ENCODE measurements at places on chromosomes 4 and X. TPM values are rescaled to one million over a fixed set of nuclear protein-coding genes. Genes with fewer than 3 reads are reported as not detected.

RAP1GDS1 gene
- 58.4 TPM for total RNA-seq

CBR4 gene
- total RNA-seq: 19.7 TPM

LINC00632 gene
- total RNA-seq: 1.8 TPM

MAGED4 gene
- 1.2 TPM for total RNA-seq

XK gene
- total RNA-seq: not detected

PDGFRA gene
- total RNA-seq: not detected

CENPI gene
- total RNA-seq: 22.3 TPM

IGFBP7 gene
- not detected for total RNA-seq

RHOXF2B gene
- not detected for total RNA-seq

SLC6A14 gene
- total RNA-seq: not detected

PABPC5 gene
- total RNA-seq: not detected

HOPX gene
- 124 TPM for total RNA-seq

MAP3K15 gene
- total RNA-seq: 0.69 TPM

CSTF2 gene
- 41.3 TPM for total RNA-seq

CFAP99 gene
- total RNA-seq: not detected

EGFL6 gene
- 0.64 TPM for total RNA-seq

TBC1D9 gene
- 0.05 TPM for total RNA-seq

TMPRSS11D gene
- not detected for total RNA-seq

TLR10 gene
- total RNA-seq: not detected

SMAD1 gene
- 2.9 TPM for total RNA-seq

SHISA3 gene
- total RNA-seq: 0.27 TPM

WNK3 gene
- total RNA-seq: 0.46 TPM

CYLC1 gene
- not detected for total RNA-seq

CCDC158 gene
- total RNA-seq: not detected

SATL1 gene
- not detected for total RNA-seq

PGRMC1 gene
- 29.4 TPM for total RNA-seq

CCDC120 gene
- total RNA-seq: 3.6 TPM

MAMLD1 gene
- 2.1 TPM for total RNA-seq
